ENCODE measurements at places on chromosomes 6 and 20.

- peak; percentile 96 for DNase-seq
Measured at GRCh38 chr20:19688031-19688806, 69.8 kb upstream of the RIN2 start.

GRCh38 chr20:45248609-45249008 lies 5.8 kb downstream of the SLPI start:
- DNase-seq: no peak

DNA sequence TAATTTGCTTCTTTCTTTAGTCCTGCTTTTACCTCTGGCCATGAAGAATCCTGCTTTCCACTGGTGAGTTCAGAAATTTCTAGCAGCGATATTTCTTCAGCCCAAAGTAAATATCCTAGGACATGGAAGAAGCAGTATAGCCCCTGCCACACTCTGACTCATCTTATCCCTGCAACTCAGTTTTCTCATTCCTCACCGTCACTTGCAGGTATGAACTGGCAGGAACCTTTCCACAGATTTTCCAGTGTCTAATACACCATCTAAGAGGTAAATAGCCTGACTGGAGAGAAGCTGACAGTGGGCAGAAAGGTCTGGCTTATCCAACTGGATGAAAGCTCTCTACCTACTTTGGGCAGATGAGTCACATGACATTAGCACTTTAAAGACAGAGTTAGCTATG lies 816.7 kb upstream of the FLRT3 start:
- no peak for DNase-seq

DNA sequence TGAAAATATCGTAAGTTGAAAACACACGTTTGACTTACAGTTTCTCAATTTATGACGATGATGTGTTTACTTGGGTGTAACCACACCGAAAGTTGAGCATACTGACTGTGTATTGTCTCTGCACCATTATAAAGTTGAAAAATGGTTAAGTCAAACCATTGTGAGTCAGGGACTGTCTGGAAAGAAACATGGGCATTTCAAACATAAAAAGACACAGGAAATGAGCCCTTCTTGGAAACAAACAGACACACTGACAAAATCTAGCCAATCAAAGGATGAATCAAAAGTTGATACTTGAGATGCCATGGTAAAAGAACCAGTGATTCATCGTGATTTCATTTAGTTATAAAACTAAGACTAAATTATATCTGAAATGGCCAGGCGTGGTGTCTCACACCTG lies 5.3 kb downstream of the POPDC3 start:
- DNase-seq: peak; percentile 92

- DNase-seq: no peak
Measured at GRCh38 chr6:124298730-124299129, 495.1 kb downstream of the NKAIN2 start.

- DNase-seq: no peak
Measured at GRCh38 chr6:118660218-118660569, 8.8 kb upstream of the CEP85L start.

DNA sequence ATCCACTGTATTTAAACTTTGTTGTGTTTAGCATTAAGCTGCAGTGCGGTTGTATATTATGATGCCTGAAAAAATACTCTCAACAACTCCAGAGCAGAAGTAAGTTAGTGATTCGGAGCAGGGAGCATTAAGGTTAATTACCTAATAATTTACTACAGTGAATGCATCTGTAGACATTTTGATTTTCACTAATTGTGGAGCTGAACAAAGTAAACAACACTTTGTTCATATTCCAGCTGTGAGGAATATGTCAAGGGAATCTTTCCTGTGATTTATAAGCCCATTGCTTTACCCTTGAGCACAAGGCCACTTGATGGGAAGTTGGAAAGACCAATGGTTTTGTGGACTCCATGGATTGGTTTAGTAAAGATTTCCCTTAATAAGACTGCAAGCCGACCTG lies 77.1 kb downstream of the CBLN4 start:
- no peak for DNase-seq

DNA sequence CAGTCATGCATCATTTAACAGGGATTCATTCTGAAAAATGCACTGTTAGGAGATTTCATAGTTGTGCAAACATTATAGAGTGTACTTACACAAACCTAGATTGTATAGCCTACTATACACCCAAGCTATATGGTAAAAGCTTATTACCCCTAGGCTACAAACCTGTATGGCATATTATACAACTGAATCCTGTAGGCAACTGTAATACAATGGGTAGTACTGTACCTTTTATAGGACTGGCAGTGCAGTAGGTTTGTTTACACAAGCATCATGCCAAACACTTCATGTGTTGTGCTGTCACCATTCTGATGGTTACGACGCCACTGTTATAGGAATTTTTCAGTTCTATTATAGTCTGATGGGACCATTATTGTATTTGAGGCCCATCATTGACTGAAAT lies 39.3 kb upstream of the KHDC1 start:
- DNase-seq: no peak

- no peak for DNase-seq
Measured at GRCh38 chr6:167778497-167779128, 48.1 kb upstream of the AFDN start.

DNA sequence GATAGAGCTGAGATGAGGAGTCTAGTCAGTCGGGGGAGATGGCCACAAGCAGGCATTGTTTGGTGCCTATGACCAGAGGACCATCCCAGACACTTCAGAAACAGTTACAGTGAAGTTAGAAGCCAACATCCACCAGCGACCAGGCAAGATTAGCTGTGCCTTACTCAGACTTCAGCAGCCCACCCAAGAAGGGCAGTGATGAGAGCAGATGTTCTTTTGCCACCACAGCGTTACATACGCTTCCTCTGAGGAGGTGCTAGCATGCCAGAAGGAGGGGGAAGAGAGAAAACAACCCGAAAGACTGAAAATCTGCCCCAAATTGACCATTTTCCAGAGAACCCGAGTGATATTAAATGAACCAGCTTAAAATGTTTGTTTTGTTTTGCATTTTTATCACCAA lies 186.8 kb downstream of the PRL start:
- no peak for DNase-seq
